ENCODE measurements at places on chromosomes 12 and 14. TPM values are rescaled to one million over a fixed set of nuclear protein-coding genes. Genes with fewer than 3 reads are reported as not detected.
A peak's percentile ranks its signal among the peaks of the same experiment; 100 is the strongest.

PLBD1 gene
- 23.8 TPM for total RNA-seq

CCDC60 gene
- not detected for total RNA-seq

TBX3 gene
- total RNA-seq: 11.8 TPM

OR6C2 gene
- not detected for total RNA-seq

IFNG-AS1 gene
- not detected for total RNA-seq

ZNF84 gene
- 16.9 TPM for total RNA-seq

FCF1 gene
- total RNA-seq: 35.8 TPM

BDKRB1 gene
- total RNA-seq: not detected

SYCP3 gene
- not detected for total RNA-seq

- DNase-seq: no peak
Observed at GRCh38 chr14:99440278-99440677, 40.4 kb downstream of the SETD3 start.

GRCh38 chr12:104825408-104825807, 132.7 kb downstream of the SLC41A2 start:
- no peak for DNase-seq

- no peak for DNase-seq
Observed at GRCh38 chr14:37603688-37604251, 8.3 kb downstream of the TTC6 start.

- no peak for DNase-seq
Observed at GRCh38 chr14:53144244-53144643, 8.9 kb downstream of the DDHD1 start.

GRCh38 chr12:116136340-116136739, 141.2 kb downstream of the MED13L start:
- no peak for DNase-seq

DNA sequence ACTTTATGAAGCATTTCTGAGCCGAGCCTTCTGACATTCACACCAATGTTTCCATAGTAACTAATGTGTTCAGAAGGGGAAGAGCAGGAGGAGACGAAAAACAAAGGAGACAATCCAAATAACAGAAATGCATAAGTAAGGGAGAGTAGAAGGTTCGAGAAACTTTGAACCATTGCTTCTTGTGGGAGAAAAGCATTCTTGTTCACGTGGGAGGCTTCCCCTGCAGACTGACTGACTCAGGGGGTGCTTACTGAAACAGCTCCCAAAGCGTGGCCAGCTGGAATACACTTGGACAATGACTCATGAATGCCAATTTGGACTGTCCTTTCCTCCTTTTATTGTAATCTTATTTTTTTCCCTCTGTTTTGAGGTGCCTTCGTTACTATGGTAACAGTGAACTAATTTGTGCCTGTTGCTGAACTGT, 73.9 kb downstream of the NEDD1 start:
- DNase-seq: no peak

DNA sequence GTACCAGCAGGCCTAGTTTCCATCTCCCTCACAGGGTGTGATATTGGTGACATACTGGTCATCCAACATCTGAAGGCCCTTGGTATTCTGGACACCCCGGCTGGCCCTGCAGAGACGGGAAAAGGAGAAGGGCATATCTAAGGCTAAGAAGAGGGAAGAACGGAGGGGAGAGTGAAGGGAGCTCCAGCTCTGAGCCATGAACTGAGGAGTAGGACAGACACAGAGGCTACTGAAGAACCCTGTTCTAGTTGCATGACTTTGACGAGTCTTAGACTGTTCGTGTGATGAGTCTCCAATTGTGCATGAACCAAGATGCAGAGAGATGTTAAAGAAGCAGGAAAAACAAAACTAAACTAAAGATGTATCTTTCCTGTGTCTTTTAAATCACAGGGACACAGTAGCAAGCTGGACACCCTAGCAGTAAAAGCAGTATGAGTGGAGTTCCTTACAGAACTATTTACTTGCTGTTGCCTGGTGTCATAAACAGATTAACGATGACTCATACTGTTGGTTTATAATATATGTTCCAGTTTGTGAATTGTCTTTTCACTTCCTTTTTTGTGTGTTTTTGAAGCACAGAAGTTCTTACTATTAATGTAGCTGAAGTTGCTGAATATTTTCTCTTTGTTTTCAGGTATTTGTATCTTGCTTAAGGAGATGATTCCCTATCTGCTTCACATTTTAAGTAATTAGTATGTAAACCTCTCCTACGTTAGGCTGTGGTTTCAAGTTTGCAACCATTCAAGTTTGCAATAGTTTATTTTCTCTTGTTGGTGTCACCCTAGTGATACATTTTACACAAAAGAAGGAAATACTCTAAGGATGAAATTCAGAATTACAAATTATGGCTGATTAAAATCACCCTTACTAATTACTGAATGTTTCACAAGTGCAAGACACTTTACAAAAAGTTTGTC, 15.7 kb downstream of the FAR2 start:
- no peak for DNase-seq

DNA sequence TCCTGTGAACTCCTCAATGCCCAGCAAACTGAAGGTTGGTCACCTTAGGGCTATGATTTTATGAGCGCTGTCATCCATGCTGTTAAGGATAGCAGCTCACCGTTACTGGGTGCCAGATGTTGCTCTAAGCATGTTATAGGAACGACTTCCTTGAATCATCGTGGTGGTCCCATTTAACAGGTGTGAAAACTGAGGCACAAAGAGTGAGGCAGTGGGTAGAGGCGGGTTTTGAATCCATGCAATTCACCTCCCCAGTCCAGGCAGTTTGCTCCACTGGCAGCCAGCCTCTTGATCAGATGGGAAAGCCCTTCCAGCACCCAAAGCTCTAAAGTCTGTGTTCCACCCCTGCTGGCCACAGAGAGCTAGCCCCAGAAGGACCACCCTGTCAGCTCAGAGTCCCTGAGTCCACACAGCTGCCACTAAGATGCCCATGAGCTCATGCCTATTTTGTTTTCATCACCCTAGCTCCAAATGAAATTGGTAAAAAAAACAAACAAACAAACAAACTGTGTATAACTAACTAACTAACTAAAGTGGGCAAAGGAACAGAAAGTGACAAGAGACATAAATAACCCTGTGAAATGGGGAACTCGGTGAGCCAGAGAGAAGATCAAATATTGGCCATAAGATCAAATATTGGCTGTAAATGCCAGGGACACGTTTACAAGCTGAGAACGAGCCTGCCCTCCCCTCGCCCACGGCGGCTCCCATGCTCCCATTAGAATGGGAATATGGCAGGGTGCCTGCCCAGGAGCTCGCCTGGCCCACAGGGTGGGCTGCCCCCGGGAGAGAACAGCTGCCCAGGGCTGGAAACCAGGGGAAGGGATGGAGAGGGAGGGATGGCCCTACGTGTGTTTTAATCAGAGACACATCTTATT, 72.3 kb upstream of the RFLNA start:
- no peak for DNase-seq

DNA sequence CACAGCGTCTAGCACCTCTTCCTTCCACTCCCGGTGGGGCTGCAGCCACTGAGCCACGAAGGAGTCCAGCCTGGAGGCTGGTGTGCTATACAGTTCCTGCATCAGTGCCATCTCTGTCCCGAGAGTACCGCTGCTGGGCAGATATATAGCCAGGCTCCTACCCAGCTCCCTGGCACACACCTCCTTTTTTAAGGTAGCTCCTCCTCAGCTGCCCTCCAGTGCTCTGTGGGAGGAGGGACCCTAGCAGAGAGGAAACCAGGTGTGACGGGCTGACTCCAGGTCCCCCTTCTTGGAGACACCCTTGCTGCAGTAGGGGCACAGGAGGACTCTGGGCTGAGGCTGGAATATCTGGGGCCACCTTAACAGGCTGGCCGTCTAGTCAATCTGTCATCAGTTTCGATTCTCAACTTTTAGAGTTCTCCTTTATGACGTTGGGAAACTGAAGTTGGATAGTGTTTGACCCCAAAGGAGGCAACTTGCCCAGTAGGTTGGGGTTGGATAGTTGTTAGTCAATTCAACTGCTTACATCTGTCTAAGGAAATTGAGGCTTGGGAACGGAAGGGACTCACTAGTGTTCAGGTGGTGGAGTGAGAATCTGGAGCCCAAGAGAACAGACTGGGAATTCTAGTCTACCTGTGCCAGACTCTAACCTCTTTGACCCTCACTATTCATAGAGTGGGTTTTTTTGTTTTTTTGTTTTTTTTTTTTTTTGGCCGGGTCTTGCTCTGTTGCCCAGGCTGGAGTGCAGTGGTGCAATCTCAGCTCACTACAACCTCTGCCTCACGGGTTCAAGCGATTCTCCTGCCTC, at the start of gene OASL:
OASL (minus strand) TSS at position 386 of the 808 bp plus-strand sequence; CDS start at position 111, 275 bp downstream.
- peak; percentile 52 for DNase-seq

- DNase-seq: no peak
Observed at GRCh38 chr12:104692557-104693218, 235.9 kb downstream of the CHST11 start.

- DNase-seq: no peak
Observed at GRCh38 chr14:75168586-75169335, 7.7 kb downstream of the TMED10 start.

DNA sequence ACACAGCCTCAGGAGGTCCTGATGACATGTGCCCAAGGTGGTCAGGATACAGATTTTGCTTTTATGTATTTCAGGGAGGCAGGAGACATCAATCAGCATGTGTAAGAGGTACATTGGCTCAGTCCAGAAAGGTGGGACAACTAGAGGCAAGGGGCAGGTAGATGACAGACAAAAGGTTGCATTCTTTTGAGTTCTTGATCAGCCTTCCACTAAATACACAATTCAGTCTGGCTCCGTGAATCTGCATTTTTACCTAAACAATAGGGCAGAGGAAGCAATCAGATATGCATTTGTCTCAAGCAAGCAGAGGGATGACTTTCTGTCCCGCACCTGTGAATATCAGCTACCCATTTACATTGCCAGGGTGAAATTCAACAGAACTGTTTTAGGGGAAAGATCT, 178.6 kb downstream of the KSR2 start:
- no peak for DNase-seq

Measured in Right ventricle myocardium superior (tissue), 1 donor.